Fibroblast of skin of back (primary cell): ENCODE measurements at places on chromosomes 4 and X.

DNA sequence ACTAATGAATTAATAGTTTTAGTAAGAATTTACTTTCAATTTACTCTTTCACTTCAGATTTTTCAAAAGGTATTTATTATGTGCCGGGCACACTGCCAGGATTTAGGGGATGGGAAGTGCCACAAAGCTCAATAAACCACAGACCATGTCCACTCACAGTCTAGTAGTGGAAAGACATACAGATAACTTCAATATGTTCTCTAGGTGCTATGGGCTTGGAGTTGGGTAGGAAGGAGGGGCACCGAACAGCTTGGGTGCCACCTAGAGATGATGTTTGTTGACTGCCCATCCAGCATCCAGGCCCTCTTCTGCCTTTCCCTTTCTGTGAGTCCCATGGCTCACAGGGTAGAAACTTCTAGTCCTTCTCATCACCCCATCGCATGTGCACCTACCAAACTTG is 17.8 kb downstream of the MFAP3L start:
- DNase-seq: peak; percentile 39

DNA sequence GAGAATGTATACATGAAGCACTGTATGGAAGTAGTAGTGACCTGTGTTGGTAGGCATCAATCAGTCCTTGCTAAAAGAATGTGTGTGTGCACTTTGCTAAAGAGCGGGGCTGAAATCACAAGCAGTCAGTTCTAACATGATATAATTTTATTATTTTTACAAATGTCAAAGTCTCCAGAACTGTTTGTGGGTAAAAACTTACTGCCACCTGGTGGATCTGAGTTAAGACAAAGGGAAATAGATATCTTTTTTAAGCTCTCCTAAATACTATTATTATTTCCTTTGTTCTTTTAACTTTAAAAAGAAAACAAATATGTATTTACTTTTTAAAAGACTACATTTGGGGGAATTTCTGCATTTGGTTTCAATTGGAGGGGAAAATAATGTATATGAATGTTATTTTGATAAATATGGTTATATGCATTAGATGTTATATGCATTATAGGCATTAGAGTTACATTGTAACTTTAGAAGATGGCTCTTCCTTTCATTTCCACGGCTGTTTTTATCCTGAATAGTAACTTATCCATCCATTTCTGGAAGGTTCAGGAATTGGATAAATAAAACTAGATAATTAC is 7.8 kb upstream of the CLOCK start:
- DNase-seq: peak; percentile 66

GRCh38 chr4:7430368-7430964 is 4.3 kb downstream of the PSAPL1 start:
- no peak for DNase-seq

- peak; percentile 30 for DNase-seq
Measured at GRCh38 chr4:112633477-112634235, 3.1 kb downstream of the ZGRF1 start.

DNA sequence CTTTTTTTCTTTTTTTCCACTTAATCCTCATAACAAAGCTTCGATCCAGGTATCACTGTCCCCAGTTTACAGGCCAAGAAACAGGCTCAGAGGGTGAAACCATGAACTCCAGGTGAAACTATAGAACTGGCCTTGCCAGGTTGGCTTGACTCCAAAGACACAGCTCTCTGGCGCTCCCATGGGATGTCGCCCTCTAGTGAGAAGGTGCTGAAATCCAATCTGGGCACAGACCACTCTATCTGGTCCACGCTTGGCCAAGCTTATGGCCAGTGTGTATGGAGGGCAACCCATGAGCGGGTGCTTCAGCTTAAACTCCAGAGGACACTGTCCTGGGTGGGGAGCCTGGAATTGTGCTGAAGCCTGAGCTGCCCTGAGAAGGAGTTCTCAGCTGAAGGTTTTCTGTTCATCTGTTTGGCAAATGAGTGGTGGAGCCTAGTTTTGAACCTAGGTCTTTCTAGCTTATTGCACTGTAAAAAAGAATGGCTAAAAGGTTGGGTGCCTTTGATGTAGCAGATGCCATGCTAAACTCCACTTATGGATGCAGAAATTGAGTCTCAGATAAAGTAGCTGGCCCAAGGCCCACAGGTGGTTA is 70.5 kb downstream of the SEL1L3 start:
- peak; percentile 27 for DNase-seq

GRCh38 chr4:28010577-28011240 is 1150.1 kb downstream of the STIM2 start:
- DNase-seq: peak; percentile 24

GRCh38 chr4:87839592-87839946 is 6.8 kb downstream of the MEPE start:
- no peak for DNase-seq

GRCh38 chr4:8725071-8725841 is 132.7 kb downstream of the CPZ start:
- DNase-seq: no peak

GRCh38 chr4:87025614-87026041 is 90.8 kb downstream of the AFF1 start:
- no peak for DNase-seq

DNA sequence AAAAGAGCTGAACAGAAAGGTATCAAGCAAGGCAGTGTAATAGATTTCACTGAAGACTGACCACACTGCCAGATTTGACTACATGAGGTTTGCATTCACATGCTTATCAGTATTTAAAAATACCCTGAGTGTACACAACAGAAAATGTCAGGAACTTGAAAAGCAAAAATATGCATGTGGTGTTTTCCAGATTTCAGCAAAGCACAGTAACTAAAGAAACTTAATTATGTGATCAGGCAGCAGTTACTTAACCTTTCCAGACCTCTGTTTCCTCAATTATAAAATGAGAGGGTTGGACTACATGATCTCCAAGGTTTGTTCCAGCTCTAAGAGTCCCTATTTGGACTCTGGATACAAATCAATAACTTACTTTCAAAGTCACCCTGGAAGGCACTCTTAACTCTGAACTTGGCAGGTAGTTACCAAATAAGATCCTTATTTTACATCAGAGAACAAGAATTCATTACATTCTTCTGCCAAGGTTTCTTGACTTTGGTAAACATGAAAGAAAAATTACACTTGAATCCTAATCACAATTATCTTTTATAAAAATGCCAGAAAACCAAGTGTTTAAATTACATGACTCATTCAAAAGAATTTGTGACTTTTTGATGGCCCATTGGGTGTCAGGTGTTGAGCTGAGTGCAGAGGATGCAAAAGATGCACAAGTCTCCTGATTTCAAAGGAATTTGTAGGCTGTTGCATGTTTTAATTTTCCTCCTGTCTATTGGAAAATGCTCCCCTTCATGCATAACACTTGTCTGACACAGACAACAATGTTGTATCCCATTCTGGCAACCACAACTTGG is 241.6 kb downstream of the MGST2 start:
- no peak for DNase-seq

GRCh38 chr4:70863099-70863790 is 23.6 kb upstream of the GRSF1 start:
- no peak for DNase-seq

DNA sequence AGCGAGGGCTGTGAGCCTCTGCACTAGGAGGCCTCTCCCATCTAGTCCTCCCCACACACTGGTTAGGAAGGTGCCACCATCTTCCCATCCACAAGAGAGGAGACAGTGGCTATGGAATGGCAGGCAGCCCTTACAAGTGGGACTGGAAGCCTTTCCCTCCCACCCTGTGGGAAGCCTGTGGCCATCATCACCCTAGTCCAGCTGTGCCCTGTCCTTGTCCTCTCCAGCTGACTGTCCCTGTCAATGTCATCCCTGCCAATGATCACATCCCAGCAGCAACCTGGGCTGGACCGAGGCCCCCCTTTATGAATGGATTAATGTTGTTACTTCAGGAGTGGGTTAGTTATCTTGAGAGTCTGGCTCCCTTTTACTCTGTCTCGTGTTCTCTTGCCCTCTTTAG is 52.8 kb downstream of the NYX start:
- no peak for DNase-seq

GRCh38 chr4:70443329-70443728 is 28.7 kb upstream of the MUC7 start:
- no peak for DNase-seq

GRCh38 chrX:110086916-110087484 is 84.1 kb downstream of the TMEM164 start:
- peak; percentile 93 for DNase-seq

- no peak for DNase-seq
Measured at GRCh38 chr4:37188100-37188499, 56.4 kb upstream of the NWD2 start.

GRCh38 chr4:10200869-10201268 is 84.3 kb upstream of the WDR1 start:
- DNase-seq: no peak

- no peak for DNase-seq
Measured at GRCh38 chrX:19860571-19860970, 26.8 kb downstream of the SH3KBP1 start.

DNA sequence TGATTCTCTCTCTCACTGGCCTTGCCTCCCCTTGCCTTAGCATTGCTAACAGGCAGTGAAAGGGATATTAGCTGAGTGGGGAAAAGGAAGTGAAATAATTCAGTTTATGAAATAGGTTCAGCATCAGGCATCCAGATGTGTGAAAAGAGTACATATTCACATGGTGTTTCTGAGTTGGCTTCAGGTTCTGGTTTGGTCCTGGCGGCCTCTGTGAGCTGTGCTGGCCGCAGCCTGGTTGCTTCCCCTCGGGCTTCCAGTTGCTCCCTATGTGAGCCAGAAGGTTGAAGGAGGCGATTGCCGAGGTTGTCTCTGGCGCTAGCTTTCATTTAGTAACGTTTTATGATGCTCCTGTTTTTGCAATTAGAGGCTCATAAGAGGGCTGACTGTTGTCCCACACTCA is 99.1 kb upstream of the TLR2 start:
- DNase-seq: no peak

DNA sequence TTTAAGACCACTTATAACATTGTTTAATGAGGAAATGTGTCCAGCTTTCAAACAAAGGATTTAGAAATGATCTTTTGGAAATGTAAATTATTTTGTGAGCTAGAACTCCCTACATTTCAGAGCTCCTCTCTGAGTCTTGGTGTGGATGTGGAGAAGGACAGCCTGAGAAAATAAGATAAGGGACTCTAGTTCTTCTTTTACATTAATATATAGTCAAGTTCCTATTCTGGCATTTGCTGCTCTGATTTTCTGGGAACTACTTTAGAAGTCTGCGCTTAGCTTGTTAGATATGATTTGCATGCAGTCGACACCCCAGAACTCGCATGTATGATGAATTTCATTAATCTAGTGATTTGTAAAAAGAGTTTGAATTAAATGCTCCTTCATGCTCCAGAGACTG is 45.5 kb downstream of the TSPAN7 start:
- DNase-seq: no peak

GRCh38 chr4:84718699-84719098 is 135.8 kb downstream of the CDS1 start:
- no peak for DNase-seq

- DNase-seq: no peak
Measured at GRCh38 chr4:84750960-84751283, 168.0 kb downstream of the CDS1 start.

GRCh38 chr4:56626963-56627362 is 54.1 kb downstream of the HOPX start:
- no peak for DNase-seq

GRCh38 chrX:121195719-121196118 is 148.3 kb downstream of the GLUD2 start:
- no peak for DNase-seq

DNA sequence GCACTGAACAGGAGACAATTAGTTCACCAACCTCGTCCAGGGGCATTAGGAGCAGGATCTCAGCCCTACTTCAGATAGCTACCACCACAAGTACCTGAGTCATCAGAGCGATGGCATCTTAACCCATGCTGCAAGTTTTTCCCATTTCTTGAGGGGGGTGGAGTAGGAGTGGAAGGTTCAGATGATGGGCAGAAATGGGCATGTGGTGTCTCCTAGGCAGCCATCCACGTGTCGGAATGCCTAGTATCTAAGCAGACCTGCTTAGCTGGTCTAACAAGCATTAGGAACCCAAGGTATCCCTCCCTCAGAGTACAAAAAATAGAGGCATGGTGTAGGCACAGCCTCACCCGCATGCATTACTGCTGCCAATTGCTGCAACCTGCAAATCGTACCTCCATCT is 159.1 kb upstream of the DGKK start:
- DNase-seq: no peak

DNA sequence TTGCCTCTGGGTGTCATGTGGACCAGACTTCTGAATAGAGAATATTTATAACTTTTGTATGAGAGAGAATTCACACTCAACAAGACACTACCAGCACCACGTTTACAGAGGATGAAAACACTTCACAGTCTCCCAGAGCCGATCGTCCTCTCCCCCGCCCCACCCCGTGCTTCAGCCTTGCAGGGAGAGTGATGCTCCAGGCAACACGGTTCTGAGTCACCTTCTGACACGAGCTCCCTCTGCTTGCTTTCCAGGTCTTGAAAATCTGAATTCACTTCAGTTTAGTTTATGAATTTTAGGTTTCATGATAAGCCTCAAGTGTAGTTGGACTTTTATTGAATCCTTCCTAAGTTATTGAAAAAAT is 59.8 kb downstream of the CPLX1 start:
- peak; percentile 37 for DNase-seq

- DNase-seq: peak; percentile 6
Measured at GRCh38 chrX:53494436-53494835, 60.3 kb upstream of the HSD17B10 start.

- peak; percentile 89 for DNase-seq
Measured at GRCh38 chrX:123961268-123962005, at the start of gene STAG2. TSS of gene STAG2 (plus strand) at chrX:123961706. CDS start at chrX:124022628, 60,922 bp downstream.

GRCh38 chr4:97812768-97813167 is 330.5 kb downstream of the STPG2 start:
- no peak for DNase-seq

DNA sequence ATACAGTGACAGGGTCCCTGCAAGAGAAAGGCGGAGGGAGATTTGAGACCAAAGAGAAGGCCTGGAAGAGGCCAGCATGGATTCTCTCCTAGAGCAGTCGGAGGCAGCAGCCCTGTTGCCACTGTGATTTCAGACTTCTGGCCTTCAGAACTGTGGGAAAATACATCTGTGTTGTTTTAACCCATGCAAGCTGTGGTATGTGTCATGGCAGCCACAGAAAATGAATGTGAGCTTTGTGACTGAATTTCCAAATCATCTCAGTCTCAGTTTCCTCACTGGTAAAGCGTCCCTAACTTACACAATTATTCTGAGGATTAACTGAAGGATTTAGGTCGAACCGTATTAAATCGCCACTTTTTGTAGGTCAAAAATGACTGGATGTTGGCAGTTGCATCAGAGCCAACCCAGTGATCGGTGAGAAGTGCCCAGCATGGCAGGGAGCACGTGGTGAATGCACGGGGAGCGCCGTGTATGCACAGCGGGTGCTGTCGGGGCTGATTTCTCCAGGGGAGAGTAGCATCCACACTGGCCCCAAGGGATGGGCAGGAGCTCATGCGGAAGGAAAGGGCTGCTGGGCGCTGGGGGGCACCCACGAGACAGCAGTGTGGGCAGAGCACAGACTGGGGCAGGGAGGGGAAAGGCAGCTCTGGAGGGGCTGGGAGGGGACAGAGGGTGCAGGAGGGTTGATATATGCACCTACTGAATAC is 23.8 kb upstream of the NSG1 start:
- DNase-seq: peak; percentile 17

GRCh38 chr4:4512282-4512681 is 29.6 kb downstream of the STX18 start:
- no peak for DNase-seq

- DNase-seq: no peak
Measured at GRCh38 chr4:175139205-175139604, 221.0 kb downstream of the ADAM29 start.

GRCh38 chr4:119189638-119190037 is 22.9 kb upstream of the USP53 start:
- no peak for DNase-seq
